ENCODE measurements at places on chromosomes 4 and X.

GRCh38 chr4:68361146-68361589 lies 11.3 kb upstream of the YTHDC1 start:
- peak; percentile 78 for DNase-seq

GRCh38 chrX:99494668-99495067 lies 915.4 kb downstream of the PCDH19 start:
- no peak for DNase-seq

- no peak for DNase-seq
These were observed 100.2 kb upstream of the ANXA3 start for GRCh38 chr4:78451407-78451806.

- no peak for DNase-seq
These were observed 37.8 kb downstream of the CPLX1 start for GRCh38 chr4:788006-788635.
